ENCODE measurements at places on chromosomes 11 and 22.

DNA sequence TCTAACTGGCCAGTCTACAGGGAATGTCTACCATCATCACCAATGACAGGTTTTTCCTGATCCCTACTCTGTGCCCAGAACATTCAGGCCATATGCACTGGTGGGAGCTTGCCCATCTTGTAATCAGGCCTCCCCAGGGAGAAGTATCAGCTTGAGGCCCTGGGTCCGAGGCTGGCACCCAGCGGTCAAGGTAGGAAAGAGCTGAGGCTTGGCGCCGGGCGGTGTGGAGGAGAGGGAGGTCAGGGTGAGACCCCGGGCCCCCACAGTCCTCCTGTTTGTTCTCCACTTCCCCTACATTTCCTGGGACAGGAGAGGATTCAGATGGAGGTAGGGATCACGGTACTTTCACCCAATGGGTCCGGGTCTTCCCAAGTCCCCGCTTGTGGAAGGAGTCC is 15.5 kb downstream of the TSKU start:
- no peak for DNase-seq

DNA sequence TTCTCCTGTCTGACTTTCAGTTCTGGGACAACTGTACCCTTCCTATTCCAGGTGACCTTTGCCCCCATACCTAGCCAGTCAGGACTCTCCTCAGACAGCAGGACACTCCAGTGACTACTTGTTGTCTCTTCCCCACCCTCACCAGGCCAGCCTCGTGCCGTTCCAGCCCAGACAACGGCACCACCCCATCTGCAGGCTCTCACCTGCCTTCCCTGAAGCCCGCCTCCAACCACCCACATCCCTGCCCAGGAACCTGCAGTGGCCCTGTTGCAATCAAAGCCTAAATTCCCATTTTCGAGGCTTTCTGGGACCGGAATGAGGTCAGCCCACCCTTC is 3.7 kb downstream of the IL2RB start:
- DNase-seq, result no peak

- no peak for DNase-seq
These were observed 1.1 kb upstream of the CD81 start for GRCh38 chr11:2375964-2376551.

- no peak for DNase-seq
These were observed 39.6 kb downstream of the SCGB1A1 start for GRCh38 chr11:62458212-62459002.

DNA sequence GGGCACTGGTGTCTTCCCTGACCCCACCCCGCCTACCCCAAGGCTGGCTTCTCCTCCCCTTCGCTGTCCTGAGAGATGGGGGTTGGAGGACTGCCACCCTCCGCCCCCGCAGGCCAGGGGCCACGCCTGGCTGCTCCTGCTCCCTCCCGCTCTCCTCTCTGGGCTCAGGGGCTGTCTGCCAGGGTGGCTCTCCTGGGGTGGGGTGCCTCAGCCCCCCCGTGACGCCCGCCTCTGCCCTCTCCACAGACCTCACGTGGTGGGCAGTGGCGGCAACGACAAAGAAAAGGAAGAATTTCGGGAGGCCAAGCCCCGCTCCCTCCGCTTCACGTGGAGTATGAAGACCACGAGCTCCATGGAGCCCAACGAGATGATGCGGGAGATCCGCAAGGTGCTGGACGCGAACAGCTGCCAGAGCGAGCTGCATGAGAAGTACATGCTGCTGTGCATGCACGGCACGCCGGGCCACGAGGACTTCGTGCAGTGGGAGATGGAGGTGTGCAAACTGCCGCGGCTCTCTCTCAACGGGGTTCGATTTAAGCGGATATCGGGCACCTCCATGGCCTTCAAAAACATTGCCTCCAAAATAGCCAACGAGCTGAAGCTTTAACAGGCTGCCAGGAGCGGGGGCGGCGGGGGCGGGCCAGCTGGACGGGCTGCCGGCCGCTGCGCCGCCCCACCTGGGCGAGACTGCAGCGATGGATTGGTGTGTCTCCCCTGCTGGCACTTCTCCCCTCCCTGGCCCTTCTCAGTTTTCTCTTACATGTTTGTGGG is 8.1 kb downstream of the RCOR2 start:
- no peak for DNase-seq

- DNase-seq, result no peak
These were observed 137.8 kb upstream of the MTMR2 start for GRCh38 chr11:96061730-96062129.
